ENCODE measurements at places on chromosomes 5 and 9. TPM values are rescaled to one million over a fixed set of nuclear protein-coding genes. Genes with fewer than 3 reads are reported as not detected.

Gene WDR70
- total RNA-seq = 29.5 TPM

GRCh38 chr5:53481159-53481886 lies 894 bp downstream of the FST start:
- no peak for DNase-seq

DNA sequence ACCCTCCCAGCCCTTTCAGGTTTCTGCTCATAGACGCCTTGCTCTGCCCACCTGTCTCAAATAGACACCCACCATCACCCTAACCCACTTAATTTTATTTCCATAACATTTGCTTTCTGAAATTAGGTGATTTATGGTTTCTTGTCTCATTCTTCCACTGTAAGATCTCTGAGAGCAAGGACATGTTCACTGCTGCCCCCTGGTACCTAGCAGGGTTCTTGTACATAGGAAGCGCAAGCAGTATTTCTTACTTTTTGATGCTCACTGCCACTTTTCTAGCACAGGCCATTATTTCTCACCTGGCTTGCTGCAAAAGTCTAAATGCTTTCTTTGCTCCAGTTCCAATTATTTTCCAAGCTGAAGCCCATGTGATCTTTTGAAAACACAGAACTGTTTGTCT lies 16.8 kb downstream of the C9orf57 start:
- no peak for DNase-seq

DNA sequence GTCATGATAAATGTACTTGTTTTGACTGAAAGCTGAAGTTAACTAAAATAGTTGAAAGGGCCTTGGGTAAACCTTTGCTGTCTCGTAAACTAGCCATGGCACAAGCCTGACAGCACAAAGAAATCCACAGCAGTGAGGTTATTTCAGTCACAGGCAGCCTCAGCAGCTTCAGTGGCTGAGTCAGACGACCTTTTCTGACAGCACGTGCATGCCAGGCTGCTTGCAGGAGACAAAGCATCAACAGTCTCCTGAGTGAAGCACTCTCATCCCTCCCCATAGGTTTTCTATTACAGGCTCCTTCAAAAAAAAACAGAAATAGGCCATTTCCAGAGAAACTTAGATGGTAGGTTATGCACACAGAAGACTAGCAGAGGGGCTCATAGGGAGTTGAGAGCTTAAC lies 34.6 kb downstream of the OXCT1 start:
- no peak for DNase-seq

GRCh38 chr5:14343376-14343775 lies 200.2 kb downstream of the TRIO start:
- DNase-seq = no peak

GRCh38 chr9:123089040-123089439 lies 55.6 kb downstream of the GPR21 start:
- DNase-seq = no peak

Gene CCNJL
- total RNA-seq = 35.0 TPM

DNA sequence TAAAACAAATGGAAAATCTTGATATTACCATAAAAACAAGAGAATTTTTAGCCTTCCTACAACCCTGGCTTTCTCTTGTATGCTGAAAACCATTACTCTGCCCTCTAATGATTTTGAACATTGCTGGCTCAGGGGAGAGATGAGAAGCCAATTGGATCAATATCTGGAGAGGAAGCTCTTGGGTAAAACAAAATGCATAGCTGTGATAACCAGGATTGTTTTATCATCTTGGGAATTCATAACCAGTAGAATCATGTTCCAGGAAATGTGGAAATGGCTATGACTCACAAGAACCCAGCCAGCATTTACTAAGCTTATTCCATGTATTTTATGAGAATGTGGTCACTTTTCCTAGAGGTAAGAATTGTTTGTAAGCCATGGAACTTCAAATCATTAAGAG lies 51.1 kb upstream of the CTNND2 start:
- no peak for DNase-seq

DNA sequence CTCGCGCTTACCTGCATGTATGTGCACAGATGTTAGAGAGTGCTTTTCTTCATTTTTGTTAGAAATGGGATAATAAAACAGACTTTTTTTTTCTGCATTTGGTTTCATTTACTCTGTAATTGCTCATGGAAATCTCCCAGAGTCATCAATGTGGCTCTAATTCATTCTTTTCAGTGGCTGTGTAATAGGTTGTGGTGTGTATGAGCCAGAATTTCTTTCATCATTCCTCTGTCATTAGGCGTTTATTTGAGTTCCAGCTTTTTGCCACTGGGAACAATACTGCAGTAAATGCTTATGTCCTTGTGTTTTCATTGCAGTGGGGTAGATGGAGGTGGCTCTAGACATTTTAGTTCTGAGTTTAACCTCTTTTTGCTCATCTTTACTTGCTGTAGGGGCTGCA lies 118.9 kb downstream of the NXNL2 start:
- no peak for DNase-seq

Measured in Panc1 (cell line).